ENCODE measurements at places on chromosomes 2 and 18.

DNA sequence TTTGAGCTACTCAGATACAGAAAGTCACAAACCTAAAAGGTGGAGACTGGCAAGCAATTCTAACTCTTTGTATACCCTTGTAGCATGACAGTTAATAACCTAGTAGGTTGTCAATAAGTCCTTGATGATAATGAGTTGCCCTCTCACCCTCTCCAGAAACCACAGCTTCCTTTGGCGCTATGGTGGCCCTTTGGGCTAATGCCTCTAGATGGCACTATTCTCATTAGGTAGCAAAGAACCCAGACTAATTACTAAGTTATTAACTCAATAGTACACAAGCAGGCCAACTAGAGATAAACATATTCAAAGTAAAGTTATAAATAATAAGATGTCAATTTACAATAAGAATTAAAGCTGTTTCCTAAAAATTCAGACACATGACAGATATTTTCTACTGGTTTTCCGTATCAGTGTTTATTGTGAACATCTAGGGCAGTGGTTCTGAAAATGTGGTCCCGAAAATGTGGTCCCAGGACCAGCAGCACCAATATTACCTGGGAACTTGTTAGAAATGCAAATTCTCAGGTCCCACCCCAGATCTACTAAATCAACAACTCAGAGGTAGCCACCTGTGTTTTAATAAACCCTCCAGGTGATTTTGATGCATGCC is 41.1 kb downstream of the LDAH start:
- no peak for DNase-seq

- DNase-seq, result no peak
These were observed 30.9 kb upstream of the EFEMP1 start for GRCh38 chr2:55954306-55955035.

GRCh38 chr2:25306777-25307368 is 34.9 kb downstream of the DNMT3A start:
- peak; percentile 71 for DNase-seq

DNA sequence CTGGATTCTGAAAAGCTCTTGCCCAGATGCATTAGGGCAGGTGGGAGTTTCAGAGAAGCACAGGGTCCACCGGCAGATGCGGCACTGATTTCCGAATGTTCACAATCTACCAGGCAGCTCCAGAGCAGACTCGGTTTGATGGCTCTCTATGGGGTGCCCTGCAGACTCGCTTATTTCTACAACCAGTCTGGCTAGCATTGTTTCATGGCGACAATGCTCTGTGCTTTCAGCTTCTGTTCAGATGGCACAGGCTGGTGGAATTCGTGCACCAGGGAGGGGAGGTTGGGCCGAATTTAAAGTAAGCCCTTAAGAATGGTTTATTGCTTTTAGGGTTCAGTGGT is 9.9 kb downstream of the MYT1L start:
- peak; percentile 36 for DNase-seq

- DNase-seq, result no peak
These were observed 11.6 kb downstream of the CAPG start for GRCh38 chr2:85398426-85399182.

GRCh38 chr2:192886636-192887035 is 691.9 kb upstream of the TMEFF2 start:
- no peak for DNase-seq

GRCh38 chr18:23137788-23138216 is 2.5 kb downstream of the CABLES1 start:
- DNase-seq, result no peak

GRCh38 chr2:233387667-233388528 is 33.6 kb downstream of the DGKD start:
- DNase-seq, result peak; percentile 67

DNA sequence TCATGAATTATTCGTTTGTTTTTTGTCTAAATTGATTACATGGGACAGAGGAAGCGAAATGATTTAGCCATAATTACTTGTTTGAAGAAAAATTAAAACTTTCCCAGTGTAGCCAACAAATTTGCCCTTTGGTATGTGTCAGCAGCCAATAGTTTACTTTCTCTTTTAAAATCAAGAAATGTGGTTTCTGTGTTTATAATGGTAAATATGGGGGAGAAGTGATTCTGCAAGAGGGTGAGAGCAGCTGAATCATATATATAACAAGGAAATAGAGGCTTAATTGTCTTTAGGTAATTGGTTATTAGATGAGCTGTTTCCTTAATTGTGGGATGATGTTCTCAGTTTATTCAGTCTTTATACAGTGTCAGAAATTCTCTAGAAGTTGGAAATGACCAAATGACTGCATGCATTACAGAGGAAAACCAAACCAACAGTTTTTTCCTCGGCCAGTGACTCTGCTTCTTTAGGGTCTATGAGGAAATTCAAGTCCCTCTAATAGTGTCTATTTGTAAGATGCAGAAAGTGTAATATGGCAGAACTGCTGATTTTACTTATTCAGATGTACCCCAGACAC is 132.9 kb downstream of the AGPS start:
- no peak for DNase-seq

- no peak for DNase-seq
These were observed 117.4 kb downstream of the LRATD1 start for GRCh38 chr2:14749884-14750283.

DNA sequence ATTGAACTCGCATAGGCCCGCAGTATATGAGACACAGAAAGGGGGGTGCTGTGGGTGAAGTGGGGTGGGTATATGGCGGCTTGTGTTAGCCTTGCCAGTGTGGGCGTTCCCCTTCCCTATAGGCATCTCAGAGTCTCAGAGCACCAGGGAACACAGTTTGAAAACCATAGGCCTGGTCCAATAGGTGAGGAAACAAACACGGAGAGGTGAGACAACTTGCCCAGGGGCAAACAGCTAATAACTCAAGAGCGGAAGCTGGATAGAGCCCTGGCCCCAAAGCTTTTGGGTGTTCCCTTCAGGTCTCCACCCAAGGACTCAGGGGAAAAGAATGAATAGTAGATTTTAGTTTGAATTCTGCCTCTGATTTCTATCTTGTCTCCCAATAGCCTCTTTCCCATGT is 7.9 kb downstream of the LIPG start:
- no peak for DNase-seq

DNA sequence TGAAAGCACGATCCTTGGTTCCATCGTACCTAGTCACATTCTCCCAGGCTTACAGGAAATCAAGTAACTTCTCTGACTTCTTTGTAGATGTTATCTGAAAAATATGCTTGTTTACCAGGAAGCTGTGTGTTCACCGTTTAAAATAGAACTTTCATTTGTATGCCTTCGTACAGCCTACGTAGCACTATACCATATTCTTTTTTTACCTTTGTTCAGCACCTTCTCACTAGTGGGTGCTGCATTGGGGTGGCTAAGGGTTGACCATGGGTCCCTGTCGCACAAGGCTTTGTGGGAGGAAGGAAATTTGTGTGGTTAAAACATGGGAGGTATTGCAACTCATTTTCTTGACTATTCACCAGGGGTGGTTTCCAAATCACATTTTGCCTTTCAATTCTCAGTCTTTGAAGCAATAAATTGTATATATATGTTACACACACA is 16.6 kb downstream of the MALT1 start:
- DNase-seq, result no peak

GRCh38 chr2:59804732-59805131 is 748.7 kb downstream of the BCL11A start:
- no peak for DNase-seq

- no peak for DNase-seq
These were observed 25.4 kb downstream of the FBLN7 start for GRCh38 chr2:112163541-112163981.

DNA sequence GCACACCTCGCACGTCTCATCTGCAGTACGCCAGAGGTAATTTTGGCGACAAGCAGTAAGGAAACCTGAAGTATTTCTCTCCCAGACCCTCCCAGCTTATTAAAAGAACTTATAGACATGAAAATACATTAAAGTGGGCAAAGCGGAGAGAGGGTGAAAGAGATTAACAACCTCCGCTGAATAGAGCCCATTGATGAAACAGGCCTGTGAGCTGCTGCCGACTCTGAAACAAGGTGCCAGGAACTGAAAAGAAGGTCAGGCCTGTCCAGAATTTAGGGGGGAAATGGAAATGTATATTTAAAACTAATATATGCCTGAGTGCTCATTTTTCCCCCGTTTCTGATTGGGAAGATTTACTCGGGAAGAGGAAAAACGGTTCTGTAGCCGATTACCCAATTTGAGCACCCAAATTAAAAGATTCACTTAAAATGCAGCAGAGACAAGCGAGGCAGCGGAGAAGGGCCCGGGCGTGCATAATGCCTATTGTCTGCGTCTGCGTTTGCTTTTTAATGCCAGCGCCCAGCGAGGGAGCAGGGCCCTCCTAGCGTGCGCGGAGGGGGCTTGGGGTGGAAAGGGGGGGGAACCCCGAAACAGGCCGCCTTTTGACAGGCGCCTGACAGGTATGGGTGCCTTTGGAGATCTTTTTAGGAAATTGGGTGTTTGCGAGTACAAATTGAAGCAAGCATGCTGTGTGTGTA is 316.2 kb downstream of the GBX2 start:
- no peak for DNase-seq

GRCh38 chr2:177885828-177886466 is 186.6 kb downstream of the PDE11A start:
- DNase-seq, result no peak

GRCh38 chr2:40540026-40540425 is 88.1 kb upstream of the SLC8A1 start:
- DNase-seq, result no peak

- no peak for DNase-seq
These were observed 188.7 kb downstream of the FTCDNL1 start for GRCh38 chr2:199662255-199662654.

DNA sequence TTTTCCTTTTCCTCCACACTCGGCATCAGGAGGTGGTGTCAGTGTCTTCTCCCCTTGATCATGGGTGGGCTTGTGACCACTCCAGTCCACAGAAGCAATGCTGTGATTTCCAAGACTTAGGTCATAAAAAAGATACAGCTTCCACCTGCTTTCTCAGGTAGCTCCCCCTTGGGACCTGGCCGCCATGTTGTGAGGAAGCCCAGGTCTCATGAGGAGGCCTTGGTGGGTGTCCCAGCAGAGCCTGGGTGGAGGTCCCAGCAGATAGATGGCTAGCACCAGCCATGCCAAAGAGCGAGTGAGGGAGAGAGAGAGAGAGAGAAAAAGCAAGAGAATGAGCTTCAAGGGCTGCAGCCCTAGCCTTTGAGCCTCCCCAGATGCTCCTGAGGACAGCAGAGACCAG is 16.0 kb downstream of the SLC66A2 start:
- no peak for DNase-seq

- DNase-seq, result no peak
These were observed 157.2 kb downstream of the DDX1 start for GRCh38 chr2:15748736-15749323.

GRCh38 chr2:81835321-81836000 is 1530.9 kb upstream of the LRRTM1 start:
- no peak for DNase-seq

GRCh38 chr18:76174451-76174850 is 320.6 kb downstream of the ZNF516 start:
- DNase-seq, result no peak

DNA sequence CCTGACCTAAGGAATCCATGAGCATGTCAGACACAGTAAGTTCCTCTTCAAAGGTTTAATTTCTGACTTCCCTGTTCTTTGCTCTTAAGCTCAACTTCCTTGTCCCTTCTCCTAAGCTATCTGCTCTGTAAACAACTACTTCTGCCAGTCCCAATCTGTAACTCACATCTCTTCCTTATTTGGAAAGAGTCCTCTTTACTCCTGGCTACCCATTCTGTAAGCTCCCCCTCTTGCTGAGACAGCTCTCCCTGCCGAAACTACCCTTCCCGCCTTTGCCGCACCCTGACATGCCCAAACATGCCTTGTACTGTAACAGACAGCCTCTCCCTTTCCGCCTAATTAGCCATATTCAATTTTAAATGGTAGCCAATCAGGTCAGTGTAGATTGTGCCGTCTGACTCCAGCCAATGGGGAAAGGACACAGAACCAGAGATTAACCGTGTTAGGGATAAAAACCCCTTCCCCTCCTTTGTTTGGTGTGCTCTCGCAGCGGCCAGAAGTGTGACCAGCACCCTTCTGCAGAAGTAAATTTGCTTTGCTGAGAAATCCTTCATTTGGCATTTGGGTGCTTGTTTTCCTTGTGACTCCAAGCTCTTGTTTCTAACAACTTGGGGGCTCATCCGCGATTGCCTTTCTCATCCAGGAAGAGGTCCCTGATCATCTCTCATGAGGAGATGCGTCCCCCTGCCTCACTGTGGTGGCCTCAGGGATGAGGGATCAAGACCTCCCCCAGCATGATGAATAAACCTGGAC is 49.0 kb downstream of the PIAS2 start:
- DNase-seq, result no peak

- DNase-seq, result no peak
These were observed 55.1 kb downstream of the CDH19 start for GRCh38 chr18:66548747-66549146.

GRCh38 chr2:157150747-157151146 is 106.8 kb upstream of the GALNT5 start:
- no peak for DNase-seq

GRCh38 chr18:57426187-57426586 is 9.0 kb upstream of the ONECUT2 start:
- DNase-seq, result no peak

DNA sequence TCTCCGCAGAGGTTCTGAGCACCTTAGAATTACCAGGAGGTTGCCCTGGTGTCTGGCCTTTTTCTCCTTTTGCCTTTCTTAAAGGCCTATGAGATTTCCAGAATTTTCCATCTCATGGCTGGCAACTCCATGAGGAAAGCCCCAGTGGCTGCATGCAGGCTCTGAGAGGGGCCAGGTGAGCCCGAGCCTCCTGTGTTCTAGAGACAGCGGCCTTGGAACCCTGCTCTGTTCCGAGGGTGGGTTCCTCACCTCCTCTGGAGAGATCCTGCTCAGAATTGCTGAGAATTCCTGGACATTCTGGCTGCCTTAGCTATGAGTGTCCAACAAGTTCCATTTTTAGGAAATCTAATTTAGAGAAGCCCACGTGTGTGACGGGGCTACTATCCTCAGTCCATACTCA is 35.7 kb upstream of the HPCAL1 start:
- DNase-seq, result no peak

DNA sequence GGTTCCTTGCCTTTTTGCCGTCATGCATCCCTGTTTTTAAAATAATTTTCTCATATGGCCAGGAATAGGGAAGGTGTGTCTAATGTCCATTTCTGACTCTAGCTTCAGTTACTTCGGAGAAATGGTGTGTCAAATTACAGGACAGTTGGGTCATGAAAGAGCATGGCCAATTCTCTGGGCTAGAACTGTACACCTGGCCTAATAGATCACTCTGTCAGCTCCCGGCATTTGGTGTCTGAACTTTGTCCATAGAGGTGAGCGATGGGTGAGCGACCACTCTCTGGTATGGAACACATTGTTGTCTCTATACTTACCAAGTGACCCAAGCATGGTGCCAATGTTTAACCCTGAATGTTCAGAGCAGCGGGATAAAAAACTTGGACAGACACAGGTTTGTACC is 38.3 kb upstream of the ASB18 start:
- DNase-seq, result no peak

GRCh38 chr2:166487171-166487570 is 6.9 kb downstream of the SCN7A start:
- DNase-seq, result no peak

DNA sequence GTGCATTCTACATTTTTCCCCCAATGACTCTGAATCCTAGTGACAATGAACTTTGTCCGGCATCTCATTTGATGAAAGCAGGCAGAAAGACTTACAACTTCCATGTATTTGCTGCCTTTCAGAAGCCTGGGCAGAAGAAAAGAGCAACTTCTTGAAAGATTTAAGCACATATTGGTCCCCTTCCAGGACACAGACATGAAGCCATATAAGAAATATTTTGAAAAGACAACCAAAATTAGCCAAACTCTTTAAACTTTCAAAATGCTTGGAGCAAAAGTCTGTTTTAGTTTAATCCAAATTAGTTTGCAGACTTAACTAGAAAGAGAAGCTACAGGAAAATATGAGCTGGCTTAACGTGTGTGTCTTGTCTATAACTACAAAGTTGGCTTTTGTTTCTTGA is 492.5 kb downstream of the NR4A2 start:
- DNase-seq, result no peak
